ENCODE measurements at places on chromosomes 6 and 20.

GRCh38 chr6:36430351-36430750 lies 12.3 kb downstream of the PXT1 start:
- no peak for DNase-seq

DNA sequence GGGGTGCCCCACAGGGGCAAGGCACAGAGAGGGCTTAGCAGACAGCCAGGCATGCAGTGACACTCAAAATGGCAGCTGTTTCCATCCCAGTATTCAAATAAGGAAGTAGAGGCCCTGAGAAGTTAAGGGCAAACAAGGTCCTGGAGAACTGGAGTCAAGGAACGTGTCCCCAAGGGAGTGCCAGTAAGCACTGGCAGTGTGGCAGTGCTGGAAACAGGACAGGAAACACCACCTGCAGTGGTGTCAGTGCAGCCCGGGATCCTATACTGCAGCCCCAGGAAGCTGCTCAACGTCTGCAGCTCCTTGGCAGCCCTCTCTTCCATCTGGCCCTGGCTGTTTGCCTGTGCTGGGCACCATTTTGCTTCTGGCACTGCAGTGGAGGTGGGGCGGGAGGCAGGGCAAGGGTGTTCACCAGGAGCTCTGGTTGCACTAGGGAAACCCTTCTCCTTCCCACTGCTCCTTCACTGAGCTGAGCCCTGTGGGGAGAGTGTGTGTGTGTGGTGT lies 56.3 kb downstream of the EDN3 start:
- DNase-seq, result no peak

DNA sequence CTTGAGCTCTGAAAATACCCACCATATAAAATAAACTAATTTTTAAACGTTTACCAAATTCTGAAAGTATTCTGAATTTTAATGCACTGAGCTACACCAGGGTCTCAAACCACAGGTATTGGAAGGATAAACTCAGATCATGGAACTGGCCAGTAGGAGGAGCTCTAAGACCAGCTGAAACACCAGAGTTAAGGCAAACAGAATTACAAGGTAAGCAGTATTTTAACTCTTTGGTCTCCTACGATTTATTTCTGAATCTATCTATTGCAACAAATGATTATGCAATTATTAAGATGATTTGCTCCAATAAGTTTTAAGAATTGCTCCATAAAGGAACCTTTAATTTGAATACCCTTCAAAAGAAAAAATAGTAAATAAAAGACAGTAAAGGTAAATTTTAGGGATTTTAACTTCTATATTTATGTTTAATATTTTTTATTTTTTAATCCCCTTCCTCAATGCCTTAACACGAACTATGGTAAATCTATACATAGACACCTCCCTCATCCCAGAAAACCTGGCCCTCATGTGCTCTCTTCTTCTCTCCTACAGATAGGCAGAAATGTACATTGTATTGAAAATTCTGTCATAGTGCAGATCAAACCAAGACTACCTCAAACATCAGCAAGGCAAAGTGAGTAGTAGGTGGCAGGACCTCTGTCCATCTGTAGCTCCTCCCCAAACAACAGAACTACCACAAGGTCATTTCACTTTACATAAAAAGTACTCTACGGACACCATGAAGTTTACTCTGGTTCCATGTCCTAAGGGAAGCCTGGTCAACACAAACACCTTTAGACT lies 58.4 kb downstream of the SMLR1 start:
- DNase-seq, result peak; percentile 88

GRCh38 chr20:16178546-16179135 lies 394.6 kb downstream of the KIF16B start:
- DNase-seq, result no peak

DNA sequence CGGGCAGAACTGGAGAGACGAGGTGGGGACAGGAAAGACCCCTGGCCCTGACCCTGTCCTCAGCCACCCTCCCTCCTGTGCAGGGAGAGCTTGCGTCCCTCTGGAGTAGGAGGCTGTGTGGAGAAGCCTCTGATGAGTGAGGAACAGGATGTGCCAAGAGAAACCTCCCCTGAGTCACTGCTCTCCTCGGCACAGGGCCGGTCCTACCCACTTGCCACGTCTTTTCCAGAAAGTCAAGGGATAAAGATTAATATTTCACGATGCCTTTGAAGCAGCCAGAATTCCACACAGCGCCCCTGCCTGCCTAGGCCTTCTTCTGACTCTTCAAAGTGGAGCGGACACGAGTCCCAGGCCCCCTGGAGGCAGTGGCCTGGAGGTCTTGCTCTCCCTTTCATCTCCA lies 34.9 kb upstream of the THBS2 start:
- DNase-seq, result no peak

DNA sequence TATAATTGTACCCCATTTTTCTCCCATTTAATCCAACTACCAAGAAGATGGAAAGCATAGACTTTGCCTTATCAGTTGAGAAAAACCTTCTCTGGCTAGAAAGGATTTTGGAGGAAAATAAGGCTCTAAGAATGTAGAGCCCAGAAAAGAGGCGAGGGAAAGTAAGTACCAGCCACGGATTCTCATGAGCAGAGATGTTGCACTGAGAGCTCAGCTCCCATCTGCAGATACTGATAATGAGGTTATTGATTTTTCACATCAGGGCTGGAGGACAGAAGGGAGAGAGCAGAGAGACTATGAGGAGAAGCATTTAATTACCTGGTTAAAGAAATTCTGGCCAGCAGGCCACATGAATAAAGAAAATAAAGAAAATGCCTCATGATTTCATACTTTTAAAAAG lies 104.4 kb upstream of the FAM184A start:
- no peak for DNase-seq

- no peak for DNase-seq
Measured at GRCh38 chr6:40355066-40355465, 232.1 kb downstream of the LRFN2 start.

DNA sequence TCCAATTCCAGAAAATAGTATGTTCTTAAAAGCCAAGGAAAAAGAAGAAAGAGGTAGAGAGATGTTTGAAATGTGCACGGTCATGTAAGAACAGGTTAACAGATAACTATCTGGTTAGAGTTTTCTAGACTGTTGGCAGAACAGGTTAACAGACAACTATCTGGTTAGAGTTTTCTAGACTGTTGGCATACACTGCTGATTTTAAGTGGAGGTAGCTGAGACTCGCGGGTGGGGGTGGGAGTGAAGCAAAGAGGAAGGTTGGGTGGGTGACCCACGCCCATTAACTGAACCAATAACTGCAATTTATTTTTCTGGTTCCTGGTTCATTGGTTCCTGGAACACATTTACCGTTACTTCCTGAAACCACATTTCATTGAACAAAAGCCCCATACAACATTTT lies 157.5 kb downstream of the ELOVL4 start:
- DNase-seq, result no peak
